SK-N-DZ (cell line): ENCODE measurements at places on chromosomes 7 and 10.

- no peak for DNase-seq
Measured at GRCh38 chr7:11355399-11356005, 381.8 kb downstream of the PHF14 start.

DNA sequence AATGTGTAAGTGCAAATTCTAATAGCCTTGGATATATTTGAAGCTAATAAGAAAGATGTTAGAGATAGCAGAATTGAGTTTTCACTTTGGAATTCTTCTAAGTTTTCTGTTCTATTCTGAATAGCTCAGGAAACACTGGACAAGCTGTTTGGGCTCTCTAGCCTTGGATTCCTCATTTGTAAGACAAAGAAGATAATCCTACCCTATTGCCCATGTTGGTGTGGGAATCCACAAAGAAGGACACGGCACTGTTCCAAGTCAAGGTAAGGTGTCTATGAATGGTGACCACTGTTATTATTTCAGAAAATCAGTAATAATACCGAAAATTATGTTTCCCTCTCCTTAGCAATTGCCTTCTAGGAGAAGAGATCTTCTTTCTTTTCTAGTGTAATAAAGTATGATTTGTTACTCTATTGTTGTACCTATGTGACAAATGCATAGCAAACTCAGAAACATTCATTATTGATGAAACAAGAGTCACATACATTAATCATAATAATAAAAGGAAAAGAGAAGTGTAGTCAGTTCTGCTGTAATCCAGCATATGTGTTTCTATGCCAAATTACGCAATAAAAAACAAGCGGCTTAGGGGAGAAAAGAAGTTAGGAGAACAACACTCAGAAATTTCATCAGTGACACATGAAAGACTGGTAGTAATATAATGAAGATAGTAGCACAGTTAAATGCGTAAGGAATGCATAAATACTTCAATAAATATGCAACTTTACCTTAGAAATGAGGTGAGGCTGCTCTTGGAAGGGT is 1012.3 kb upstream of the PHF14 start:
- DNase-seq: no peak

DNA sequence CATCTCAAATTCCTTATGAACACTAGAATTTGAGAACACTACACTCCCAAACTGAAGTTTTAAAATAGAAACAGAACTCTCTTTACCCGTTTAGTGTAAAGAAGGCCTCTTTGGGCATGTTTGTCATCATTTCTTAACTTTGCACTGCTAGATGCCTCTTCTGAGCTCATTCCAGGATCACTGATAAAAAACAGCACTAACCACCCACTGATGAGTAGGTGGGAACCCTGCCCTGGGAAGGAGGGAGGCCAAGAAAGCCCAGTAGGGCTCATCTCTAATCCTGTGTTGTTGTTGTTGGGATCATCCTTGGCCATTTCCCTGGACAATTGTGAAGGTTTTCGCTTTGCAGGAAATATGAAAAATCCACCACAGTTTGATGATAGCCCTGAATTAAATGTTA is 68.2 kb downstream of the CUBN start:
- DNase-seq: no peak

GRCh38 chr7:26937306-26937705 is 72.9 kb upstream of the SKAP2 start:
- no peak for DNase-seq

DNA sequence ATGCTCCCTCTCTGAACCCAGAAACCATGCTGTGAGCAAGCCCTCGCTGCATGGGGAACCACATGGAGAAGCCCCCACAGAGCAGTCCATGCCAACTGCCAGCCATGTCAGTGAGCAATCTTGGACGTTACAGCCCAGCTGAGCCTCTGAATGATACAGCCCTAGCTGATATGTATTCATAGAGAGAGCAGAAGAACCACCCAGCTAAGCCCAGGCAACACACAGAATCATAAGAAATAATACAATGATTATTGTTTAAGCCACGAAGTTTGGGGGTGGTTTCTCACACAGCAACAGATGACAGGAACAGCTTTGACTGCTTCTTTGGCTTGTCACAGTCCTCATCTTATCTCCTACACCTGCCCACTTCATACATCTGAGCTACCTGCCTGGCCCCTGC is 32.5 kb upstream of the CARD11 start:
- DNase-seq: no peak

GRCh38 chr10:63627881-63628296 is 106.7 kb downstream of the REEP3 start:
- DNase-seq: no peak

GRCh38 chr7:155329225-155329624 is 31.5 kb downstream of the INSIG1 start:
- no peak for DNase-seq

GRCh38 chr10:91032611-91033206 is 111.8 kb upstream of the ANKRD1 start:
- DNase-seq: no peak

- no peak for DNase-seq
Measured at GRCh38 chr7:31603046-31603445, 84.0 kb upstream of the PPP1R17 start.

- DNase-seq: no peak
Measured at GRCh38 chr10:61047081-61047480, 103.1 kb upstream of the RHOBTB1 start.

- peak; percentile 51 for DNase-seq
Measured at GRCh38 chr7:154299736-154300135, 247.5 kb downstream of the DPP6 start.

DNA sequence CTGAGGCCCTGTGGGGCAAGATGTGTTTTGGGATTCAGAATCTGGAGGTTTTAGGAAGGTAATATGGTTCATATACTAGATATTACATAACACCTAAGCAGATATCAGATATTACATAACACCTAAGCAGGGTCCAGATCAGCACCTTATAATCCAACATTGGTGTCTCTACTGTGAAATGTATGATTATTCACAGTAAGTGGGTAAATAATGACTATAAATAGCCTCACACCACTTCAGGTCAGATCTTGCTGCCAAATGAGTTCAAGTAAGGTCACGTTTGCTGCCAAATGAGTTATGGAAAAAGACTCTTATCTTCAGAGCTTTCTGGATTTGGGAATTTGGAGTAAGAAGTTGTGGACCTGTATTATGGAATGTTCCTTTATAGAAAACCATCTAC is 14.6 kb downstream of the ADRB1 start:
- DNase-seq: no peak

GRCh38 chr10:18406136-18406535 is 245.3 kb downstream of the NSUN6 start:
- DNase-seq: no peak

GRCh38 chr7:23043441-23043840 is 29.5 kb upstream of the HYCC1 start:
- DNase-seq: no peak

DNA sequence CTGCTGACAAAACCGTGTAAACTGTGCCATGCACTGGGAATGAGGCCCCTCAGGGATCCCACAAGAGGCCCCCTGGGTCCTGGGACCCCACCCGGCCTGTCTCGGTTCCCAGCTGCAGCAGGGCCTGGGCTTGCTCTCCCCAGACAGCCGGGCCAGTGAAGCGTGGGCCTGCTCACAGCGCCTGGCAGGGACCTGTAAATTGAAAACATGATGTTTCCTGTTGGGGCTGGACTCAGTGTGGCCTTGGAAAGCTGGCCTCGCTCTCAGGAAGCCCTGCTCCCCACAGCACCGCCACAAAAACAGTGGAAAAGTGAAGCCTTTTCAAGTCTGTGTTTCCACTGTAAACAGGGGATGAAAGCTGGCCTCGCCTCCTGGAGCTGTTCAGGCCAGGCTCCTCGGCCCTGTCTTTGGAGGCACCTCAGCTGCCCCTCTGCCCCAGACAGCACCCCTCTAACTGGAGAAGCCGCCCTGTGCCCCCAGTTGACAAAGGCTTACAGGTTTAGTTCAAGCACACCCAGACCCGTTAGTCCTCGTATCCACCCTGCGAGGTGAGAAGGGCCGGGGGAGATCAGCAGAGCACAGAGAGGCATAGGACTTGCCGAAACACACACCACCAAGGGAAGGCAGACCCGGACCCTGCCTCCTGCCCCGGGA is 108.3 kb downstream of the ZMIZ1 start:
- DNase-seq: peak; percentile 53

GRCh38 chr10:73131301-73131700 is 21.0 kb downstream of the NUDT13 start:
- no peak for DNase-seq
